ENCODE measurements at places on chromosomes 5 and 9.

GRCh38 chr5:134022333-134022732 is 17.6 kb upstream of the VDAC1 start:
- H3K27me3 ChIP-seq, result peaks cover 3% of the 10 kb centered on the region
- H3K4me3 ChIP-seq, result no peak overlapping the region
- H3K36me3 ChIP-seq, result no peaks in the 10 kb centered on the region
- no peak for DNase-seq
- no peak overlapping the region for H3K27ac ChIP-seq

- peaks cover 31% of the 10 kb centered on the region for H3K4me1 ChIP-seq
- peaks cover 2% of the 10 kb centered on the region for H3K36me3 ChIP-seq
- DNase-seq, result no peak
These were observed 194.8 kb downstream of the AUH start for GRCh38 chr9:91166796-91167366.

DNA sequence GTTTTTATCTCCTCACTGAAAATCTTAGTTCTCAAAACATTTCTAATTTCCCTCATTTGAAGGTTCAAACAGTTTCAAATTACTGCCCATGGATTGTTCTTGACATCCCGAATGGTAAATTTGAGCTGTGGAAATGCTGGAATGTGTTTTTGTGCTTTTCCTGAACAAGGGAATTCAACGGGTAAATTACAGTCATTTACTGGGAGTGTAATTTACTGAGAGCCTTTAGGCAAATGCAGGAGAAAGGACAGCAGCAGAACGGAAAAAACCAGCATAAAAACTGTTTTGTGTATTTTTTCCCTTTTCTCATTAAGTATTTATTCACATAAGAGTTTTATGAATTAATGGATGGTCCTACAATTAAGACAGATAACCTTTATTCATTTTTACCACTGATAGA is 139.2 kb downstream of the PBX3 start:
- H3K27ac ChIP-seq, result no peak overlapping the region
- no peaks in the 10 kb centered on the region for H3K36me3 ChIP-seq
- no peak overlapping the region for H3K4me3 ChIP-seq
- DNase-seq, result no peak
- H3K4me1 ChIP-seq, result peaks cover 11% of the 10 kb centered on the region

GRCh38 chr9:76458903-76459693 is at the start of gene GCNT1:
TSS of gene GCNT1 (plus strand) at chr9:76459182. CDS start at chr9:76502382, 43,200 bp downstream.
- H3K27me3 ChIP-seq, result peaks cover 10% of the 10 kb centered on the region
- no peak within 1 kb of the TSS for H3K27ac ChIP-seq
- DNase-seq, result peak; percentile 94
- H3K4me3 ChIP-seq, result peak within 1 kb of the TSS; percentile 86

DNA sequence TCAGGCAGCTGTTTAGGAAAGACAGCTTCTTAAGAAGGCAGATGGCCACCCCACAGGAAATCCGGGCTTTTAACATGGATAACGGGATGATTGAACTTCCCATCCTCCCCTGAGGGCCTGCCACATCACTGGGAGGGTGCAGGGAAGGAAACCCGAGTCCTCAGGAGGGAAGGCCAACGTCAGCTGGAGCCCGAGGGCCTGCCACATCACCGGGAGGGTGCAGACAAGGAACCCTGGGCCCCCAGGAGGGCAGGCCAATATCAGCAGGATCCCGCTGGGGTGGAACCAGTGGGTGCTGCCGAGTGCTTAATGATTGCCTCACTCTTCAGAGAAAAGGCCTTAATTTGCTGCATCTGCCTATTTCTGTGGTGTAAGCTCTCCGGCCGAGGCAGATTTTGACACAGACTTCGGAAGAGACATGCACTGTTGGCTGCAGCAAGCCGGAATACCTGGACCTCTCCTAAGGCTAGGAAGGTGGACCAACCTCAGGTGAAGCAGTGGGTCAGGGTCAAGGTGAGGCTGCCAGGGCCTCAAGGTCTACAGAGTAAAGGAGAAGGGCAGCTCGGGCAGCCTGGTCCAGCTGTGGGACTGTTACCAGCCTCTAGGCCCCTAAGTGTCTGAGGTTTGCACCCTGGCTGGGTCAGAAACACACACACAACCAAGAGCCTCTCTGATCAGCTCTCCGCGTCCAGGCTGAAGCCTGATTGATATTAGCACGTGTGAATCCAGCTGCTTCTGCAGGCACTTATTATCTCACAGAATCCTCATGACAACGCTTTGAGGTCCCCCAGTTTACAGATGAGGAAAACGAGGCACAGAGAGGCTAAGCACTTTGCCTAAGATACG is 14.8 kb upstream of the COL5A1 start:
- H3K27ac ChIP-seq, result no peak overlapping the region
- peaks cover 4% of the 10 kb centered on the region for H3K4me1 ChIP-seq
- no peaks in the 10 kb centered on the region for H3K36me3 ChIP-seq
- no peak overlapping the region for H3K4me3 ChIP-seq

DNA sequence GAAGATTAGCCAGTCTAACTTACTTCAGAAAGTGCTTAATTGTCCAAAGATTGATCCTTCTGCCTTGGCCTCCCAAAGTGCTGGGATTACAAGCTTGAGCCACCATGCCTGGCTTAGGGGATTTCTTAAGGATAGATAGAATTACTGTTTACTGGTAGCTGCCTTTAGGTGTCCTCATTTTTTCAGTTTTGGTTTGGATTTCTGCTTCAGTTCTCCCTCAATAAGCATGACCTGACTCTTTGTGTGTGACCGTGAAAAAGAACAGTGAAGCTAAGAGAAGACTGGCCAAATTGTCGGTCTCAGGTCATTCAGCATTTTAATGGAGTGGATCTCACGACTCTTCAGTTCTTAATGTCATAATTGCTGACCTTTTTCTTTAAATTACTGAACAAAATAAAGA is 22.9 kb upstream of the CMYA5 start:
- no peak for DNase-seq
- peaks cover 25% of the 10 kb centered on the region for H3K36me3 ChIP-seq
- H3K4me1 ChIP-seq, result no peaks in the 10 kb centered on the region
- H3K4me3 ChIP-seq, result no peak overlapping the region
- no peaks in the 10 kb centered on the region for H3K27me3 ChIP-seq
- H3K27ac ChIP-seq, result peak overlapping the region; percentile 75

GRCh38 chr5:55771175-55771655 is 33.4 kb downstream of the DDX4 start:
- H3K27ac ChIP-seq, result no peak overlapping the region
- H3K4me3 ChIP-seq, result no peak overlapping the region
- no peak for DNase-seq
- H3K36me3 ChIP-seq, result no peaks in the 10 kb centered on the region

- H3K27me3 ChIP-seq, result no peaks in the 10 kb centered on the region
- H3K27ac ChIP-seq, result no peak overlapping the region
- no peaks in the 10 kb centered on the region for H3K36me3 ChIP-seq
- no peaks in the 10 kb centered on the region for H3K4me1 ChIP-seq
These were observed 83.3 kb upstream of the CCDC112 start for GRCh38 chr5:115379622-115380344.

DNA sequence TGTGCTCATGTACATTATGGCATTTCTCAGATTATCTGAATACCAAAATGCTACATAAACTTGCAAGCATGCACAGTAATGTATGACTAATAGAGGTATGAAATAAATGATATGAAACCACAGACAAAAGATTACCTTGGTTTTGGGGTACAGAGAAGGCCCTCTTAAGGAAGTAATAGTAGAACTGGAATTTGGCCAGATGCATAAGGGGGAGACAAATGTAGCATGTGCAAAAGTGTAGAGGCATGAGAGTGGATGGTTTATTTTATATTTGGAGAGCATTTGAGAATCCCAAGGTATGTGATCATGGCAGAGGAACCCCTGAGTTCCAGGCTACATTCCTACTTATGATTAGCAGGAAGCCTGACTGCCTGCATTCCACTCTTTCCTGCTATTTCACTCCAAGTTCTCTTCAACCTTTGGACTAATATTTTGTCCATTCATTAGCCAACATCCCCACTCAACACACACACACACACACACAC is 74.2 kb downstream of the MAMDC2 start:
- no peak overlapping the region for H3K27ac ChIP-seq
- no peaks in the 10 kb centered on the region for H3K36me3 ChIP-seq

DNA sequence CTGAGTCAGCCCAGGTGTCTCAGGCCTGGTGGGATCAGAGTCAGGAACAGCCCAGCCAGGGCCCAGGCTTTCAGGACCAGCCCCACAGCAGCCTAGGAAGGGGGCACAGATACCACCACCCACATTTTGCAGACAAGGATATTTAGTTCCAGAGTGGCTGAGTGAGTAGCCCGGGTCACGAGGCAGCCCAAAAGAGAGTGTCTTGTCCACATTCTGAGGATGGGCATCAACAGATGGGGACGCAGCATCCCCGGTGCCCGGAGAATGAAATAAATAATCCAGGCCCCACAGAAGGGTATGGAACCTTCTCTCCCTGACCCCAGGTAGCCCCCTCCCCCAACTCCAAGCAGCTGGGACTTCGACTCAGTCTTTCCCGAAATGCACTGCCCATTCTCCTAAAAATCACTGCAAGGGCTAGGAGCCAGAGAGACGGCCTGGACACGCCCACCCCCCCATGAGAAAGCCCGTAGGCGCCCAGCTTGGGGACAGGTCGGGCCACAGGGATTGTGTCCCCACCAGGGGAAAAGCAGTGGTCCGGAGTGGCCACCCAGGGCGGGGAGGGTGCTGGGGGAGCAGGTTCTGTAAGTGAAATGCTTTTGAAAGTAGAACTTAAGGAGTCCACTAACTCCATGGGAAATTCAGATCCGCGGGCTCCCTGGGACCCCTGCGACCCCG is 6.9 kb downstream of the LHX3 start:
- H3K27ac ChIP-seq, result no peak overlapping the region
- peaks cover 11% of the 10 kb centered on the region for H3K27me3 ChIP-seq
- no peaks in the 10 kb centered on the region for H3K36me3 ChIP-seq
- no peak overlapping the region for H3K4me3 ChIP-seq

DNA sequence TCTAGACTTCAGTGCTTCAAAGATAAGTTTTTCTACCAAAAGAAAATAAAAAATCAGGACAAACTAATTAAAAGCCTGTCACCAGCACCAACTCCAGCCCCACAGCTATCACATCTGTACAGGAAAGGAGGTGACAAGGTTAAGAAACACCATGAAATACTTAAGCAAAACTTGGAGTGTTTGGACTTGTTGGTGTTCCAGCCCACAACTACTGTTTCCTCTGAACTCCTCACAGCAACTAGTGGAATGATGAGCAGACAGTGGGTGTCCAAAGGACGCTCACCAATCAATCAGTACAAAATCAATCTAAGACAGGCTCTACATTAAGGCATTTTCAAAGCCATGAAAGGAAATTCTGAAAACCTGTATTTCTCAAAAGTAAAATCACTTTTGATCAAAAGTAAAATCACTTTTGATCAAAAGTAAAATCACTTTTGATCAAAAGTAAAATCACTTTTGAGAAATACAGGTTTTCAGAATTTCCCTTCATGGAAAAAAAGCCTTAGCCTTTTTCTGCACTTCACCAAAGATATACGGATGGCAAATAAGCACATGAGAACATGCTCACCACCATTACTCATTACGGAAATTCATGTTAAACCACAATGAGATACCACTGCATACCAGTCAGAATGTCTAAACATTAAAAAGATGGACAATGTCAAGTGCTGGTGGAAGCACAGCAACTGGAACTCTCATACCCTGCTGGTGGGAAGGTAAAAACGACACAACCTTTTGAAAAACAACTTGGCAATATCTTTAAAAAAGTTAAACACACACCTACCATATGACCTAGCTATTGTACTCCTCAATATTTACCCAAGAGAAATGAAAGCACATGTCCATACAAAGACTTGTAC is 79.7 kb downstream of the MED27 start:
- no peak overlapping the region for H3K27ac ChIP-seq
- peaks cover 19% of the 10 kb centered on the region for H3K36me3 ChIP-seq
- no peaks in the 10 kb centered on the region for H3K27me3 ChIP-seq
- H3K4me3 ChIP-seq, result no peak overlapping the region
- DNase-seq, result no peak

DNA sequence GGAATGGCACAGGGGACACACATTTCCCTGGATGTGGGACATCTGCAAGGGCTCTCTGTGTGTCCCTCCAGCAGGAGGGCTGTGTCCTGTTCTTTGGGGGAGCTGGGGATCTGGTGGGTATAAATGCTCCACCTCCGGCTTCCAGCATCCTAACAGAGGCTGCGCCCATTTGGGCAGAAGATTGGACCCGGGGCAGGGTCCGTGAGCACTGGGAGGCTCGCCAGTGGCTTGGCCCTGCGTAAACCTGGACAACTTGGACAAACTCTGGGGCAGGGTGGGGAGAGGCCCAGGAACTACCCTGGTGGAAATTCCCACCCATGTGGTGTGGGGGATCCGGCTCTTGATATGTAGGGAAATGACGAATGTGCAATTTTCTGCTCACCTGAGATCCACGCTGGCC is 80.9 kb downstream of the GADD45G start:
- H3K36me3 ChIP-seq, result no peaks in the 10 kb centered on the region
- no peak overlapping the region for H3K27ac ChIP-seq

GRCh38 chr9:75707191-75707590 is 183.3 kb upstream of the PCSK5 start:
- DNase-seq, result no peak
- no peak overlapping the region for H3K4me3 ChIP-seq
- no peaks in the 10 kb centered on the region for H3K27me3 ChIP-seq
- H3K4me1 ChIP-seq, result no peaks in the 10 kb centered on the region
- H3K36me3 ChIP-seq, result no peaks in the 10 kb centered on the region
- H3K27ac ChIP-seq, result no peak overlapping the region

- H3K27me3 ChIP-seq, result no peaks in the 10 kb centered on the region
- peaks cover 8% of the 10 kb centered on the region for H3K36me3 ChIP-seq
- H3K4me3 ChIP-seq, result no peak overlapping the region
- no peak for DNase-seq
- H3K27ac ChIP-seq, result no peak overlapping the region
These were observed 603.8 kb downstream of the TLE4 start for GRCh38 chr9:80175286-80176150.

GRCh38 chr5:114362197-114362976 is 517 bp downstream of the KCNN2 start:
- DNase-seq, result no peak
- H3K4me1 ChIP-seq, result peaks cover 12% of the 10 kb centered on the region
- peaks cover 3% of the 10 kb centered on the region for H3K36me3 ChIP-seq
- peak overlapping the region; percentile 78 for H3K4me3 ChIP-seq
- no peak overlapping the region for H3K27ac ChIP-seq
- H3K27me3 ChIP-seq, result peaks cover 22% of the 10 kb centered on the region

DNA sequence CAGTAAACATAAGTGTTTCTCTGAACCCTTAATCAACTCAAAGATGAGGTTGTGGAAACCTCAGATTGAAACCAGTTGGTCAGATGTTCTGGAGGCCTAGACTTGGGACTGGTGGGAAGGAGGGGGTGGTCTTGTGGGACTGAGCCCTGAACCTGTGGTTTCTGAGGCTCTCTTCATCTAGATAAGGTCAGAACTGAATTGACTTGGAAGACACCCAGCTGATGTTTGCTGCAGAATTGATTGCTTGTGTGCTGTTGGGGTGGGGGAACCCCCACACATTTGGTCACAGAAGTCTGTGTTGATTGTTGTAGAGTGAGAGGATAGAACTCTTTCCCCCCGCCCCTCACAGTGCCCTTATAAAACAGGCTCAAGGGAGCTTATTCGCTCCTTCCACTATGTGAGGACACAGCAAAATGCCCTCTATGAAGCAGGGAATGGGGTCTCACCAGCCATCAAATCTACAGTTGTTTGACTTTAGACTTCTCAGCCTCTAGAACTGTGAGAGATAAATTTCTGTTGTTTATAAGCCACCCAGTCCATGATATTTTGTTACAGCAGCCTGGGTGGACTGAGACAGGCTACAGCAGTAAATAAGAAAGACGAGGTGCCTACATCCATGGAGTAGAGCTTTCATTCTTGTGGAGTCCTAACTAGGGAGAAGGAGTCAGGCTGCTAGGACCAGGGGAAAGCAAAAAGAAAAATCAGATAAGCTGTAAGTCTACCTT is 25.7 kb upstream of the UGCG start:
- H3K36me3 ChIP-seq, result peaks cover 2% of the 10 kb centered on the region
- H3K27me3 ChIP-seq, result peaks cover 1% of the 10 kb centered on the region
- no peak for DNase-seq
- H3K4me3 ChIP-seq, result no peak overlapping the region
- H3K4me1 ChIP-seq, result peaks cover 3% of the 10 kb centered on the region
